ENCODE measurements at places on chromosomes 7 and 10. TPM values are rescaled to one million over a fixed set of nuclear protein-coding genes. Genes with fewer than 3 reads are reported as not detected.
A peak's percentile ranks its signal among the peaks of the same experiment; 100 is the strongest.

HOXA6 gene
- 1.6 TPM for total RNA-seq

SRGN gene
- total RNA-seq, result not detected

THNSL1 gene
- 6.5 TPM for total RNA-seq

PNLIPRP2 gene
- total RNA-seq, result not detected

CLRN3 gene
- not detected for total RNA-seq

ABCB1 gene
- total RNA-seq, result 6.1 TPM

KMT2C gene
- total RNA-seq, result 49.8 TPM

DNA sequence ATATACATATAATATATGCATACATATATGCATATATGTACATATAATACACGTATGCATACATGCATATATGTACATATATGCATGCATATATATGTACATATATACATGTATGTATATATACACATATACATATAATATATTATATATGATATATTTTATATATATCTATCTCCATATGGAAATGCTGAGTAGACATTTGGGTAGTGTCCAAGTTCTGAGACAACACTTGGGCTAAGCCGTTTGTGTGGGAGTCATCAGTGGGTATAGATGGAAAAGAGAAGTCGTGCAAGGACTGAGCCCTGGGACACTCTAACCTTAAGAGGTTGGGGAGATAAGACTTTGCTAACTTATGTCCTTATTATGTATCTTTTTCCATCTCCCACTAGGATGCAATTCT is 165.2 kb upstream of the PODXL start:
- no peak for DNase-seq

DNA sequence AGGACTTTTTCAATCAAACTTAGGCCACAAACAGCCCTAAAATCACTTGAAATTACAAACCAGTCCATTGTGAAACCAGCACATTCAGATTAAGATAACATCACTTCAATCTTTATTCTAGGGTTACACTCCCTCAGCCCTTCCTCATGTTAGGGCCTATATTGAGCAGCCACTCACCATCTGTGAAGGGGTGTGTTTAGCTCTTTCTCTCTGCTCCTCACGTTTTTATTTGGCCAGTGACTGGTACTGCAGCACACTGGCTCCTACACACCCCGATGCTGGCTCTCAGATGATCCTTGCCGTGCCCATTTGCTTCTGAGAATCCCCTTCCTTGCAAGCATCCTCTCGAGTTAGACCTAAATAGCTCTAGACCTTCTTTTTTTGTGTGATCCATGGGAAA is 604.5 kb downstream of the INHBA start:
- no peak for DNase-seq

GRCh38 chr7:75962607-75963380 is 31.6 kb downstream of the TMEM120A start:
- DNase-seq, result peak; percentile 34

GRCh38 chr7:100720671-100721504 is 620 bp downstream of the EPO start:
- no peak for DNase-seq

GRCh38 chr10:18968159-18968558 is 80.4 kb upstream of the MALRD1 start:
- no peak for DNase-seq

GRCh38 chr7:73932364-73932763 is 71.4 kb downstream of the TMEM270 start:
- no peak for DNase-seq

GRCh38 chr7:131924857-131925256 is 368.4 kb upstream of the PODXL start:
- DNase-seq, result no peak

DNA sequence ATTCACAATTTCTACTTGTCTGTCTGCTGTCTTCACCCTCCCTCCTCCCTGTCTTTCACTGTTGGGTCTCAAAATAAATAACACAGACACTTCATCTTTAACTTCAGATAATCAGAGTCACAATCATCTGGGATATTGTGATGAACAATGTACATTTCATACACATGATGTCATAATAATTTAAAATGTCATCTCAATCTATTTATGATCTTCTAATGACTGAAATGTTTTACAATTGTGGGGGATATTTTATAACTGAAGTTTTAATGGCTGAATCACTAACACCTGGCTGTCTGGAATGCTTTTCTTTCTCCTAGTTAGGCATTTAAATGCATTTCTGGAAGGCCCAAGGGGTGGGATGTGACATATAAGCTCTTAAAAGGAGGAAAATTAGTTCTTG is 859.8 kb downstream of the LRMDA start:
- DNase-seq, result no peak

DNA sequence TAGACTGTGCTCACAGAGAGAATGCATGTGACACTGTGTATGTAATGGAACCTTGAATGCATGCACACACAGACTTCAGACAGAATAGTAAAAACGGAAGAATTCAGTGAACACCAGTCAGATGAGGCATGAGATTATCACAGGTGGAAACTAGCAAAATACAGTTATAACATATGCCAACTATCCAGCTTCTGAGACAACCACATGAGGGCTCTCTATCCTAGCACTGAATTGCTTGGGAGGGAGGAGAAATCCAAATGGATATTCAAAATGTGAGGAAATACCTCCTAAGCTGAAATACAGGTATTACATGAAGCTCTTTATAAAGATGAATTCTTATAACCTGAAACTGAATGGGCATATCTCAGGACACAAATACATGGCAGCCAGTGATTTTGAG is 30.6 kb downstream of the GARS1 start:
- DNase-seq, result no peak

DNA sequence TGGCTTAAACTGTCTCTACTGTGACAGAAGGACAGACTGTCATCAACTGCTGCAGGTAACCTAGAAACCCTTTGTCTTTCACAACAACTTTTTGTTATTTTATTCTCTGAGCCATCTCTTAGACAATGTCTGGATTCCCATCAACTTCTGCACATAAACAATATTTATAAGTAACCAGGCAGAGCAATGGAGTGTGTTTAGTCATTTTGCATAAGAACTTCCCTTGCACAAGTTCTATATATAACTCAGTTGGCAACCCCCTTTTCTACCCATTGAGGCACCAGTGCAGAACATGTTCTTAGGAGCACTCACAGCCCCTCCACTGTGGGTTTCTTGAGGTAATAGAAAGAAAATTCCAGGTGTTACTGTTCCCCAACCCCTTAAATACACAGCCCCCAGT is 65.0 kb upstream of the IL6 start:
- no peak for DNase-seq

DNA sequence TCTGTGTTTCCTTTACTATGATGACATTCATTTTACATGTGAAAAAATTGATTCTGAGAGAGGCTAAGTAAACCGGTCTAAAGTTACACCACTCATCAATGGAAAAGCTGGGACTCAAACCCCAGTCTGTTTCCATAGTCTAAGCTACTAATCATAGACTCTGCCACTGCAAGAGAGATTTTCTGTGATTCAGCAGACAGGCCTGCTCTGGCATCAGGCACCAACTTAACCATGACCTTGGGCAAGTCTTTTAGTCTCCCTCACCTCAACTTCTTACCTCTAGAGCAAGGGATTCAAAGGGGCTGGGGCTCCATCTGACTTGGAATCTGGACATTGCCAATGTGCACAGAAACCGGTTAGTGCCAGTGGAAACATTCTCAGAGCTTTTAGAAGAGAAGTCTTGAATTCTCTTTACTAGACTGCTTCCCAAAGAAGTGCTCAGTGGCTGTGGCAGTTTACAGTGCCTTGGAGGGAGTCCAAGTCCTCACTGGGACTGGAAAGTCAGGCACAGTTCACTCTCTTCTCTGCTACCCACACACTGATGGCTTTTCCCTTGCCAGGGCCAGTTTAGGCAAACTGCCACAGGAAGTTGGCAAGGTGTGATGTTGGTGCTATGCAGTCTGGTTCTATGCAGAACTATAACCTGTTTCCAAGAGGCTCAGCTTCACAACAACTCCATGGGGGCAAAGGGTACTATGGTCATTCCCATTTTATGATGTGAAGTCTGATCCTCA is 4.5 kb upstream of the BLNK start:
- no peak for DNase-seq

- no peak for DNase-seq
Measured at GRCh38 chr7:100893318-100893895, 2.3 kb downstream of the ACHE start.

All from neural crest cell (in vitro differentiated cells).